ENCODE measurements at places on chromosomes 6 and 20. TPM values are rescaled to one million over a fixed set of nuclear protein-coding genes. Genes with fewer than 3 reads are reported as not detected.

DNA sequence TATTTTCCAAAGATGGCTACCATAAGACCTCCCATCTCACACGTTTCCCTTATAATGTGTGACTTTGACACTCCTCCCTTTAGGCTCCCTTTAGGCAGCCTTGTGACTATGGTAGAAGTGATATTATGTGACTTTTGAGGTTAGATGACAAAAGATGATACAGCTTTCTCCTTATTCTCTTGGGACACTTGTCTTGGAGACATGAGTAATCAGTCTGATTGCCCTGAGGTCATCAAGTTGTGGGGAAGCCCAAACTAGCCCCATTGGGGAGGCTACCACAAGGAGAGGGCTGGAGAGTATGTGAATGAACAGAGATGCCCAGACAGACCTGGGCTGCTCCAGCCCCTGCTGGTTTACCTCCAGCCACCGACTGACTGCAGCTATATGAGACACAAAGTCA lies 10.6 kb upstream of the DLK2 start:
- no peak overlapping the region for H3K27ac ChIP-seq
- no peaks in the 10 kb centered on the region for H3K27me3 ChIP-seq
- peak; percentile 48 for DNase-seq
- H3K4me1 ChIP-seq: no peaks in the 10 kb centered on the region

Gene DOK5
- 11.8 TPM for total RNA-seq

- H3K4me3 ChIP-seq: no peak overlapping the region
- peak; percentile 94 for DNase-seq
- H3K36me3 ChIP-seq: no peaks in the 10 kb centered on the region
- H3K27me3 ChIP-seq: no peaks in the 10 kb centered on the region
Observed at GRCh38 chr6:158853072-158853879, 34.1 kb upstream of the EZR start.

- no peaks in the 10 kb centered on the region for H3K27me3 ChIP-seq
- no peaks in the 10 kb centered on the region for H3K36me3 ChIP-seq
- no peak overlapping the region for H3K27ac ChIP-seq
- no peak overlapping the region for H3K4me3 ChIP-seq
- no peaks in the 10 kb centered on the region for H3K4me1 ChIP-seq
- no peak for DNase-seq
Observed at GRCh38 chr6:41256383-41256782, 28.2 kb downstream of the TREML4 start.

- H3K4me3 ChIP-seq: peak overlapping the region; percentile 35
- peak overlapping the region; percentile 81 for H3K27ac ChIP-seq
- DNase-seq: peak; percentile 2
- H3K27me3 ChIP-seq: no peaks in the 10 kb centered on the region
Observed at GRCh38 chr6:143676437-143677045, 1.2 kb upstream of the PHACTR2 start.

- no peak for DNase-seq
- peaks cover 58% of the 10 kb centered on the region for H3K27me3 ChIP-seq
- H3K4me1 ChIP-seq: no peaks in the 10 kb centered on the region
- no peak overlapping the region for H3K4me3 ChIP-seq
- no peak overlapping the region for H3K27ac ChIP-seq
Observed at GRCh38 chr6:46014046-46014445, 1.6 kb downstream of the CLIC5 start.

- H3K4me1 ChIP-seq: peaks cover 21% of the 10 kb centered on the region
- H3K4me3 ChIP-seq: no peak overlapping the region
- DNase-seq: no peak
- no peaks in the 10 kb centered on the region for H3K36me3 ChIP-seq
- H3K27me3 ChIP-seq: no peaks in the 10 kb centered on the region
- no peak overlapping the region for H3K27ac ChIP-seq
Observed at GRCh38 chr20:15242773-15243172, 905.4 kb upstream of the FLRT3 start.

Gene IL20RA
- total RNA-seq: not detected

Gene TOX2
- 0.97 TPM for total RNA-seq

GRCh38 chr20:52824494-52825216 lies 147.5 kb upstream of the TSHZ2 start:
- no peak for DNase-seq
- H3K36me3 ChIP-seq: no peaks in the 10 kb centered on the region
- no peak overlapping the region for H3K4me3 ChIP-seq
- H3K27ac ChIP-seq: no peak overlapping the region
- H3K27me3 ChIP-seq: no peaks in the 10 kb centered on the region

Gene BPIFB1
- not detected for total RNA-seq

DNA sequence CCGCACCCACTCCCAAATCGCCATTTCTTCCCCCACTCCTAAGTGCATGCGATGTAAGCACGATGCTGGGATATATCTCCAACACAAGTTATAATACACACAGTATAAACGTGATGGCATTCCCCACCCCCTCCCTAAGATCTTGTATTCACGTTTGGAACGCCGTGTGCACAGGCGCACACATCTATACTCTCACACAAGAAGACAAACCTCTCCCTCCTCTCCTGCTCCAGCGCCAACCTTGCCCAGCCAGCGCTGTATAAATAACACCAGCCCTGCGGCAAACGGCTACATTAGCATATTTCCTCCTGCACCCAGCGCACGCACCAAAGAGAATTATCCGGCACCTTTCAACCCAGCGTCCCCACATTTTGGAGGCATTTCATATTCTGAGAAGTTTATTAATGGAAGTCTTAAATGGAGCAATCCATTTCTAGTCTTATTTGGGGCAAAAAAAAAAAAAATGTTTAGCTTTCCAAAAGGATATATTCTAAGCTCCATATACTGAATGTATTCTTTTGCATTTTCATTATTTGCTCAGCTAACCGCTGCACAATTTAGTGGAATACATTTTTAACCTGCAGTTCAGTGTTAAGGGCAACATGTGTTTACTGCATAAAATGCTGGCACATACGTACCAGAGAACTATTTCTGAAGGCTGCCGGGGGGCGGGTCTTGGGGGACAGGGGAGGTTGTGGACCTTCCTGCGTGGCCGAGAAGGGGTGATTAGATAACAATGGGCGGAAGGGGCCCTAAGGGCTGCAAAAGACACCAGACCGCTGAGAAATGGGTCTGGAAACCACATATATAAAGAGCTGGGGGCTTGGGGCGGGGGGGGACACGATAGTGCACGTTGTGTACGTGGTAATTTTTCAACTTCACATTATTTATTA lies 1.1 kb upstream of the SLC22A23 start:
- peak; percentile 27 for DNase-seq
- no peaks in the 10 kb centered on the region for H3K27me3 ChIP-seq
- H3K27ac ChIP-seq: no peak overlapping the region
- H3K36me3 ChIP-seq: no peaks in the 10 kb centered on the region
- H3K4me1 ChIP-seq: peaks cover 21% of the 10 kb centered on the region

DNA sequence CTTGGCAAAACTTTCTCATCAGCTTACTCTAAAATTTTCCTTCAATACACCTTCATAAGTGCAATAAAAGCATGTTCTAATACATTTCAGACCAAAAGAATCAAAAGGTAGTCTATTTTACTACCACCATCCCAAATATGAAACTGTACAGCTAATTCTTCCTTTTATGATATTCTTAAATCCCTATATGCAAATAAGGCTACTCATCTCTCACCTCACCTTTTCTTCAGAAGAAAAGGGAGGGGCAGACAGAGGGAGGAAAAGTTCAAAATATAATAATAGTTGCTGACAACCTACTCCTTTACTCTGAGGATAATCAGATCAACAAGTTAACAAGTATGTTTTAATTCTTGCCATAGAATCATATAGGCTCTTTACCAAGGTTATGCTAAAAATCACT lies 7.4 kb downstream of the C6orf120 start:
- no peak overlapping the region for H3K27ac ChIP-seq
- H3K36me3 ChIP-seq: peaks cover 10% of the 10 kb centered on the region
- H3K4me3 ChIP-seq: no peak overlapping the region
- H3K4me1 ChIP-seq: peaks cover 13% of the 10 kb centered on the region
- no peaks in the 10 kb centered on the region for H3K27me3 ChIP-seq
- DNase-seq: no peak

DNA sequence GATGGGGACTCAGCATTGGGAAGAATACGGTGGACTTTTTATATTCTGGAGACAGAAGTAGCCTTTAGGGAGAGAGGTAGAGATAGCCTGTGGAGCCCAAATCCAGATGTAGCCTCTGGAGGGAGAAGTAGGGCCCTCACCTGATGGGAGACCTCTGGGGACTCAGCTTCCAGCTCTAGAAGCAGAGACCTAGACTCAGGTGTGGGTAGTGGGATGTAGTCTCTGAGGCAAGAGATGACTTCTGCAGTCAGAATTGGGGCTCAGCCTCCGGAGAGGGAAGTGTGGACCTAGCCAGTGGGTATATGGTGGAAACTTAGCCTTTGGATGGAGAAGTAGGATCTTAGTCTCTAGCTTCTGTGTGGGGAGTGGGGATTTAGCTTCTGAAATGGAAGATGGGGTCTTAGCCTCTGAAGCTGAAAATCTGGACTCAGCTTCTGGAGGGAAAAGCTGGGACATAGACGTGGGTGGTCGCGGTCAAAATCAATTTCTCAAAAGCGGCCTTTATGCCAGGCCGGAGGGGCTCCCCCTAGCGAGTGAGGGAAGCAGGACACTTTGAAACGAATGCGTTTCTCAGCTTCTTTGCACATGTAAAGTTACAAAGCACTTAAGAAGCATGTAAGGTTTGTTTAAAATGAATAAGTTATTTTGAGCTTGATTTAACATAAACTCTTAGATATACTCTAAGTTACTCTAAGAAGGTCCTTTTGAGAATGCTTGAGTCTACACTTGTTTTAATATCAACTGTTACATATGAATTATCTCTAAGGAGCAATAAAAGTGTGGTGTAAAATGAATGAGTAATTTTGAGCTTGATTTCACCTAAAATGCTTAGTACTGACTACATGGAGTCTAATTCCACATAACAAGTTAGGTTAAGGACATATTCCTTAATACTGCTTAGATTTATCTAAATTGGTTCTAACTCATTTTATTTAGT lies 12.9 kb upstream of the ZNF343 start:
- no peak overlapping the region for H3K27ac ChIP-seq
- H3K4me3 ChIP-seq: no peak overlapping the region
- peak; percentile 53 for DNase-seq
- H3K36me3 ChIP-seq: no peaks in the 10 kb centered on the region
- no peaks in the 10 kb centered on the region for H3K27me3 ChIP-seq
- H3K4me1 ChIP-seq: peaks cover 6% of the 10 kb centered on the region

DNA sequence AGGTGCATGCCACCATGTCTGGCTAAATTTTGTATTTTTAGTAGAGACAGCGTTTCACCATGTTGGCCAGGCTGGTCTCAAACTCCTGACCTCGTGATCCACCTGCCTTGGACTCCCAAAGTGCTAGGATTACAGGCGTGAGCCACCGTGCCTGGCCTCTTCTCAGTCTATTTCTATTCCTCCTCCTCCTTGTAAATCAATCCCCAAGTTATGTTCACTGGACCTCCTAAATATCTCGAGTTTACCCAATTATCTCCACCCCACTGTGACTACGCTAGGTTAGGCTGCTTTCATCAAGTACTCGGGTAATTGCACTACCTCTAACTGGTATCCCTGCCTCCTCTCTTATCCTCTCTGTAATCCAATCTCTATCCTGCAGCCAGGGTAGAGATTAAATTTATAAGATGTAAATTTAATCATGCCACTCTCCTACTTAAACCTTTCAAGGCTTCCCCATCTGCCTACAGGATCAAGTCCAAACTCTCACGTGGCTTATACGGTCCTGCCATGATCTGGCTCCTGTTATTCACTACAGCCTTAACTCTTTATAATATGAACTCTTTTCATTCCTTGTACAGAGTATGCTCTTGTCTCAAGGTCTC lies 837 bp upstream of the MAD2L1BP start:
- H3K4me3 ChIP-seq: no peak overlapping the region
- H3K4me1 ChIP-seq: peaks cover 16% of the 10 kb centered on the region
- peaks cover 19% of the 10 kb centered on the region for H3K36me3 ChIP-seq

DNA sequence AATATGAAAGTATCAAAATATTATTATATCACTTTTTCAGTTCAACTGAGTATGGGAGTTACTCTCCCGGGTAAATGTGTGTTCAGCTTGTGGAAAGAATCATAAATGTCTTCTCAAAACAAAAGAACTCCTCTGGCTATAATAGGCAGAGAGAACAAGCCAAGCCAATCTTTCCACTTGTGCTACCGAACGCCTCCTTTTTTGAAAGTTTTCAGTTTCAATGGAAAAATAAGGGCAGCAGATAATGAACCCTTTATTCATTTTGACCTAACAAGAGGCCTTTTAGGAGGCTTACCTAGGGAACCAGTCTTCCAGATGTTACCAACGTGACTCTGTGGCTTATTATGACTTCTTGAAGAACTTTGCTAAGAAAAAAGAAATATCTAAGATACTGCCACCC lies 67.5 kb downstream of the PDE7B start:
- no peak overlapping the region for H3K27ac ChIP-seq
- H3K36me3 ChIP-seq: no peaks in the 10 kb centered on the region
- no peak overlapping the region for H3K4me3 ChIP-seq

GRCh38 chr6:35089935-35090505 lies 51.1 kb downstream of the TCP11 start:
- H3K27me3 ChIP-seq: no peaks in the 10 kb centered on the region
- no peak overlapping the region for H3K27ac ChIP-seq
- no peak overlapping the region for H3K4me3 ChIP-seq
- H3K36me3 ChIP-seq: no peaks in the 10 kb centered on the region

Gene FBXO9
- 48.4 TPM for total RNA-seq

- DNase-seq: no peak
- no peaks in the 10 kb centered on the region for H3K36me3 ChIP-seq
- no peaks in the 10 kb centered on the region for H3K27me3 ChIP-seq
- H3K4me3 ChIP-seq: no peak overlapping the region
Observed at GRCh38 chr20:61830241-61830930, 235.3 kb downstream of the TAF4 start.

DNA sequence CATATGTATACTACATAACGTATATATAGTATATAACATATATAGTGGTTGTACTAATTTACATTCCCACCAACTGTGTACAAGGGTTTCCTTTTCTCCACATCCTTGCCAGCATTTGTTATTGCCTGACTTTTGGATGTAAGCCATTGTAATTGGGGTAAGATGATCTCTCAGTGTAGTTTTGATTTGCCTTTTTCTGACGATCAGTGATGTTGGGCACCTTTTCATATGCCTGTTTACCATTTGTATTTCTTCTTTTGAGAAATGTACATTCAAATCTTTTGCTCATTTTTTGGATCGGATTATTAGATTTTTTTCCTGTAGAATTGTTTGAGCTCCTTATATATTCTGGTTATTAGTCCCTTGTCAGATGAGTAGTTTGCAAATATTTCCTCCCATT lies 11.4 kb downstream of the SYNJ2 start:
- H3K36me3 ChIP-seq: no peaks in the 10 kb centered on the region
- H3K4me1 ChIP-seq: peaks cover 33% of the 10 kb centered on the region
- no peak for DNase-seq
- H3K4me3 ChIP-seq: no peak overlapping the region
- H3K27ac ChIP-seq: peak overlapping the region; percentile 31

DNA sequence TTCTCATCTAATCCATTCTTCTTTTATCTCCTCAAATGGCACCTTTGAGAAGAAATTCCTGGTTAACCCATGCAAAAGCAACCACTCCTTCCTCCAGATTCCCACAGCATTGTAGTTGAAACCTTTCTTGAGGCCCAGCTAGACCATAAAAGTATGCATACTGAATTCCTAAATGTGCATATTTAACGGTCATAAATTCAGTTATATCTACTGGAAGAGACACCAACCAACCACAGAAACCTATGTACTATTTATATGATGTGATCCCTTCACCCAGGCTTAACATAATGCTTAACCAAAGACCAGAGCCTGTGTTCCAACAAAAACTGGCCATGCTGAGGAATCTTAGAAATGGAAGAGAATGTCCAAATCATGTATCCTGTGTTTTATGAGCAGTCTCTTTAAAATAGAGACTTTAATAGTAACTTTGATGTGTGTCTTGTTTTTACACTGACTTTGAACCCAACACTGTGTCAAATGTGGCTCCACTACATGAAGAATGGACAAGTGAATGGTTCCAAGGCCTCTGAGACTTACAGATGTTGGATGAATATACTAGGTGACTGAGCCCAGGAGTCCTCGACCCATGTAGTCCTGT lies 11.4 kb upstream of the TAF8 start:
- H3K4me3 ChIP-seq: no peak overlapping the region
- H3K4me1 ChIP-seq: no peaks in the 10 kb centered on the region
- no peaks in the 10 kb centered on the region for H3K27me3 ChIP-seq
- no peak overlapping the region for H3K27ac ChIP-seq
- DNase-seq: no peak
